ENCODE measurements at places on chromosomes 5 and 9.

- no peak for DNase-seq
Observed at GRCh38 chr5:56069652-56070226, 75.0 kb upstream of the IL6ST start.

DNA sequence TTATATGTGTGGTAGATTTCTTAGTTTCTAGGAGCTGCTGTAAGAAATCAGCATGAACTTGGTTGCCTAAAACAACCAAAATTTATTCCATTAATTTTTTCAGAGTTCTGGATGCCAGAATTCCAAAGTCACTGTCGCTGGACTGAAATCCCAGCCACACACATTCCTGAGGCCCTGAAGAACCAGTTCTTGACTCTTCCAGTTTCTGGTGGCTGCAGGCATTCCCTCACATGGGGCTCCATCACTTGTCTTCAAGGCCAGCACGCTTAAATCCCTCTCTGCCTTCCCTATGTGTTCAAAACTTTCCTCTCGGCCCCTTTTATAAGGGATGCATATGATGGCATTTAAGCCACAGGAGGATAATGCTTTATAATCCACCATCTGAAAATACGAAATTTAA is 1237.5 kb upstream of the CDH9 start:
- DNase-seq, result no peak

GRCh38 chr5:89435347-89435746 is 552.4 kb upstream of the MEF2C start:
- DNase-seq, result no peak

- DNase-seq, result no peak
Observed at GRCh38 chr5:124796495-124796894, 50.1 kb upstream of the ZNF608 start.

DNA sequence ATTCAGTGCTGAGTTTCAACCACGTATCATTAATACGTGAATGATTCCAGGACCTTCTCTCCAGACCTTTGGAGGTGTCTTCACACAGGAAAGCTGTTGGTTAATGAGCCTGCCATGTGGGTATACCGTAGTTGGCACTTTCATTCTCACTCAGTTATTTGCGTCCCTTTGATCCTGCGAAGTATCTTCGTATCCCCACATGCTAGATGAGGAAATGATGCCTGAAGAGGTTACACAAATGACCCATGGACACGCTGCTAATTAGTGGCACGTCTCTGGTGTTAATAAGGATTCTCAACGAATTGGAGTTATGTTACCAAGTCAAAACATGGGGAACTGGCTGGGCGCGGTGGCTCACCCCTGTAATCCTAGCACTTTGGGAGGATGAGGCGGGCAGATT is 65.7 kb upstream of the GNE start:
- DNase-seq, result no peak

DNA sequence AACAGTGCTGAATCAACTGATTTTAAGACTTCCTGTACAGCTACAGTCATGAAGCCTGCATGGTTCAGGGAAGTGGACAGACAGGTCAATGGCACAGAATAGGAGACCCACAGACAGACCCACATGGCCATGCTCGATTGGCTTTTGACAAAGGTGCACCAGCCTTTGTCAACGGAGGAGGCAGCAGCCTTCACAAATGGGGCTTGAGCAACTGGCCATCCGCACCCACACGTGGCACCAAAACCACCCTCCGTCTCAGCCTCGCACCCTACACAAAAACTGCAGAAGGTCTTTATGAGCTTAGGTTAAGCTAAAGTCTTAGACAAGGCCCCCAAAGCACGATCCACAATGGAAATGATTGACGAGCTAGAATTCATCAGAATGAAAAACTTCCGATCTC is 59.5 kb upstream of the UBAC1 start:
- no peak for DNase-seq

- DNase-seq, result no peak
Observed at GRCh38 chr5:4544049-4544670, 596.0 kb upstream of the ADAMTS16 start.

GRCh38 chr9:106419829-106420228 is 443.1 kb upstream of the ZNF462 start:
- no peak for DNase-seq

DNA sequence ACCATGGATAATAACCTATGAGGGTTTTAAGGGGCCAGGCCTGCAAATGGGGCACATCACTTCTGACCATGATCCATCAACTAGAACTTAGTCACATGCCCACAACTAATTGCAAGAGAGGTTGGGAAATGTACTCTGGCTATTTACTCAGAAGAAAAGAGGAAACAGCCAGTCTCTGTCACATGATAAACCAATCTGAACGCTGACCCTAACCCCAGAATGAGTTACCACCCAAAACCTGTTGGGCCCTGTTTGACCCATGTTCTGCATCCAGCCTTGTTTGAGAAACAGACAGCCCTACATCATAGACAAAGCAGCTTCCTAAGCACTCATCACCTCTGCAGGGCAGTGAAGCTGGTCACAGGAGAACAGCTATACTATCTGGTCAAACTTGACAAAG is 5.8 kb downstream of the MACROH2A1 start:
- DNase-seq, result no peak

DNA sequence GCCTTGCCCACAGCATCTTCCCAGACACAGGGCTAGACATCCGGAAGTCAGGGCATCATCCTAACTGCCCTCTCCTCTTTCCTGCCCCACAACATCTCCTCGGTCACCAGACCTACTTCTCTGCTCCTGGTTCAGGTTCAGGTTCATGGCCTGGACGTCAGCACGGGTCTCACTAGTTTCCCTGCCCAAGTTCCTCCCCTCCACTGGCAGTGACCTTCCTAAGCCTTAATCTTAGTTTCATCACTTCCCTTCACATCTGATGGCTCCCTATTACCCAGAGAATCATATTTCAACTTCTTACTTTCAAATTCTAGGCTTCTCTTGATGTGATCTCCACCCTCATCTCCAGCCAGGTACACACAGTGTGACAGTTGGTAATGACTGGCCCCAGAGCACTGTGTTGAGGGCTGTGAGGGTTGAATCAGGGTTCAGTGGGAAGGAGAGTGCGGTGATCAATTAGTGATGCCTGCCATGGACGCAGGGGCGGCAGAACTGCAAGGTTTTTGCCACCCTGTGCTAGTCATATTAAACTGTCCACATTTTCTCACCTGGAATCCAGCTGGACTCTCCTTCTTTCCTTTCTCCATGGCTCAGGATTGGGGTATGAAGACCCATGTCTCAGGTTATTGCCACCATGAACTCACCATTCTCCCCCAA is 34.3 kb upstream of the CRB2 start:
- DNase-seq, result no peak

DNA sequence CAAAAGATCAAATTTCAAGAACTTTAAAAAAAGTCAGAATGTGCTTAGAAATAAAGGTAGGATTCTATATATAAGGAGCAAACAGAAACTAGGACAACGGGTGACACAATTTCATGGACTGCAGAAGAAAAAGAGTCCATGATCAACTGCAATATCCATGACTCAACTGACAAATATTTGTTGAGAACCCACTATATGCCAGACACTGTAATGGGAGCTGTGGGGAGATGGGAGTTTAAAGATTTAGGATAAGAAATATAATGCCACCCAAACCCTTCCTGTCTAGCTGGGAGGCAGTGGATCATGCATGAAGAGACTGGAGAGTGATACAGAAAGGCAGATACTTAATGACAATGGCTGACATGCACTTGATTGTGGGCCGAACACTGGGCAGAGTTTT is 27.6 kb upstream of the CCDC112 start:
- DNase-seq, result no peak

- DNase-seq, result no peak
Observed at GRCh38 chr5:58040044-58040443, 419.8 kb downstream of the PLK2 start.
